Stimulated activated CD4-positive, alpha-beta T cell treated with anti-CD3 and anti-CD28 coated beads, Interleukin-1b, Interleukin-23, amount 100 ng/mL, for 1 hour (primary cell): ENCODE measurements at places on chromosomes 3 and 15.

- no peak for DNase-seq
Observed at GRCh38 chr15:27244047-27244446, 273.1 kb downstream of the GABRG3 start.

DNA sequence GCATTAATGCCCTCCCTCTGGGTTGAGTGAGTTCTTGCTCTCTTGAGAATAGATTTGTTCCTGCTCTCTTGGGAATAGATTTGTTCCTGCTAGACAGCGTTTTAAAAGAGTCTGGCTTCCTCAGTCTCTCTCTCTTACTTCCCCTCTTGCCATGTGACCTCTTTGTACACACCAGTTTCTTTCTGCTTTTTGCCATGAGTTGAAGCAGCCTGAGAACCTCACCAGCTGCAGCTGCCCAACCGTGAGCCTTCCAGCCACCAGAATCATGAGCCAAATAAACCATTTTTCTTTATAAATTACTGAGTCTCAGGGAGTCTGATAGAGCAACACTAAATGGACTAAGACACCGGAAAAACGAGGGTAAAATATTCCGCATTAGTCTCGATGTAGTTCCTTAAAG lies 253.6 kb downstream of the CNTN6 start:
- DNase-seq: no peak

DNA sequence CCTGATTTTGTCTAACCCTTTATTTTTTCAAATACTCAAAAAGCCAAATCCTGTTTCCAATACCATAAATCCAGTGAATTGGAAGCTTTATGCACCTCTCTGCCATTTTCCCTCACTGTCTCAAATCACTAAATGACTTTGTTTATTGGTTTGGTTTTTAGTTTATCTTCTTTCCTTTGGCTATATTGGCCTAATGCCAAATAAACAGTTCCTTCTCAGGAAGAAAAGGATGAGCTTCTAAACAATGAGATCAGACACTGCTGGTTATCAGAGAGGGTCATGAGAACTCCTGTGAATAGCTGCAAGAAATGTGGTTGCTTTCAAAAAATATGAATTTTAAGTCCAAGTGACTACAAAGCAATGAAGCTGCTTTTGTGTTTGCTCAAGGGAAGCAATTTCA lies 359.9 kb downstream of the MECOM start:
- DNase-seq: no peak

DNA sequence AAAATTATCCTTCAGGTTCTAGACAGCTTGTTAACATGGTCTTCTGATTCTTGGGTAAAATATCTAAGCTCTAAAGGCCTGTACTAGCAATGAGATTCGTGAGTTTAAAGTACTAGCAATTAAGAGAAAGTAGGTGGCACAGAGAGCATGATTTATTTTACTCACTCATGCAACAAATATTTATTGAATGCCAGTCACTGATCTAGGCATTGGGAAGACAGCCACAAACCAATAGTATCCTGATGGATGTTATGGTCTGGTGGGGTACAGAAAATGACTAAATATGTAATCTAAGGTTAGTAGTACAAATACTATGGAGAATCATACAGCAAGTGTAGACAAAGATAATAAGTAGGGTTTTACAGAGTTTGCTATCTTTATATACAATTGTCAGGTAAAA lies 751.3 kb downstream of the ZNF385D start:
- no peak for DNase-seq

- no peak for DNase-seq
Observed at GRCh38 chr3:153552887-153553604, 391.0 kb downstream of the RAP2B start.

DNA sequence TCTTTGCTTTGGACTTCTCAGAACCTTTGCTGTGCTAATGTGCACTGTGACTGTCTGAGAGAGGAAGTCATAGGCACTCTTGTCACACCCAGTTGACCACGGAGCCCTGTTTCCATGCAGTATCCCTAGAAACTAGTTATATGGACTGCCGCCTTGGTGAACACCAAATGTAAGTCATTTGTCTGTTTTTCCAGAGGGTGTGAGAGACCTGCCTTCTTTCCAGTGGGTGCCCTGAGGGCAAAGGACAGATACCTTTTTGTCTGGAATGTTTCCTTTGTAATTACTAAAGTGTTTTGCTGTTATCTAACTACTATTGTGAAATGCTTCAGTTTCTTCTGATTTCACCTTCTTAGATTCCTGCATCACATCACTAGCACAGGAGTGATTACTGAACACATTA lies 91.8 kb downstream of the LARS2 start:
- DNase-seq: no peak

DNA sequence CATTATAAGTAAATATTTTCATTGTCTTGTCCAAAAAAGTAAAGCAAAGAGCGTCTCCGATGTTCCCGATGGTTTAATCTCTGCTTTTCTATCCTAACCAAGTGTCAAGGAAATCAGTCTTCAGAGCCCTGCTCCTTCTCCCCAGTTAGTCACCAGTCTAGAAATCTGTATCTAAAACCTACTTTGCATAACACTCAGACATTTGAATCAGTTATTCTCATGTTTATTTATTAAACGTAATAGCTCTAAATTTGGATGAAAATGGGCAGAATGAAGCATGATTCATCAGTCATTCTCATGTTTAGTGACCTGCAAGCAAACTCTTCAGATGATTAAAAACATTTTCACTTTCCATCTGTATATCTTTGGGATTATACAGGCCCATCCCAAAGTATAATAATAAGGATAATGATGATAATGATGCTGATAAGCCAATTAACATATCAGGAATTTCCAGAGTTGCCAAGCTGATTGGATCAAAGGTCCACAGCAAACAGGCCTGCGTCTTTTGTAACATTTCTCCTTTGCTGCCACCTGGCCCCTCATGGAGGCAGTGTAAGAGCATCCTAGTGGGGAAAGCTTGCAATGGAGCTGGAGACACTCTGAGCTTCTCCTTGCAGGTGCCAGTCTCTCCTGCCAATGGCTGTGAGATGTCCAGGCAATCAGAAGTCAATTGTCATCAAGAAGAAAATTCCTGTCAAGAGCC lies 273.9 kb downstream of the IGSF11 start:
- no peak for DNase-seq

DNA sequence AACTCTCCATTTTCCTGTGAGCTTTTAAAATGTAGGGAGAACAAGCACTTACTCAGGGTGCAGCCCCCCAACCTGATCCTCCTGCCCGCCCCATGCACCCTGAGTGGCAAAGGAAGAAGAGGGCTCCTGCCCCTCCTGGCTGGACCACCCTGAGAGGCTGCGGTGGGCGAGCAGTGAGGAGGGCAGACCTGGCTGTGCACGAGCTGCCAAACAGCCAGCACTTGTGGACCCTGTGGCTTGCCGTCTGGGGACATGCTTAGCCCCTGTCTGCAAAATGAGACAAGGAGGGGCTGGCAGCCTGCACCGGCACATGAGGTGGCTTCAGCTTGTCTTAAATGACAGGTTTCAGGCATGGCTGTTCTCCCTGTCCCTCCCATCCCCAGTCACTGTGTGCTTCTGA lies 18.6 kb downstream of the ATP10A start:
- no peak for DNase-seq

DNA sequence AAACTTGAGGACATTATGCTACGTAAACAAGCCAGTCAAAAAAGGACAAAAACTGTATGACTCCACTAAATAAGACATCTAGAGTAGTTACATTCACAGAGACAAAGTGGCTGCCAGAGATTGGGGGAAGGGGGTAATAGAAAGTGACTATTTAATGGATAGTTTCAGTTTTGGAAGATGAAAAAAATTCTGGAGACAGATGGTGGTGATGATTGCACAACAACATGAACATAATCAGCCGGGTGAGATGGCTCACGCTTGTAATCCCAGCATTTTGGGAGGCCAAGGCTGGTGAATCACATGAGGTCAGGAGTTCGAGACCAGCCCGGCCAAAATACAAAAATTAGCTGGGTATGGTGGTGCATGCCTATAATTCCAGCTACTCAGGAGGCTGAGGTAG lies 40.6 kb downstream of the DPP8 start:
- no peak for DNase-seq

- DNase-seq: no peak
Observed at GRCh38 chr3:191366675-191367074, 36.3 kb upstream of the UTS2B start.

DNA sequence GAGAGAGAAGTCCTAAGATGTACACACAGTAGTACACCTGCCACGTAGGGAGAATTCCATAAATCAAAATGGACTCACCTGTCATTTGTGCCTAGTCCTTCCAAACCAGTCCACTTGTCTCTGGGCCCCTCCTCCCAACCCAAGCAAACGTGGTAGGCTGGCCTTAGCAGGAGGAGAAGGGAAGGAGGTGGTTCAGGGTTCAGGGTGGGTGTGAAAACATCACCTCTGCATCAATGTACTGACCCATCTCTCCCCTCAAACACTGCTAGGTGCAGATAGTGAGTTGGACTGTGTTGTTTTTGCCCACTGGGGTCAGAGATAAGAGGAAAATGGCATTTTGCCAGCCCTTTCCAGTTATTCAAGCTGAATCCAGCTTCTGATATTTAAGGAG lies 99.3 kb downstream of the MME start:
- no peak for DNase-seq

DNA sequence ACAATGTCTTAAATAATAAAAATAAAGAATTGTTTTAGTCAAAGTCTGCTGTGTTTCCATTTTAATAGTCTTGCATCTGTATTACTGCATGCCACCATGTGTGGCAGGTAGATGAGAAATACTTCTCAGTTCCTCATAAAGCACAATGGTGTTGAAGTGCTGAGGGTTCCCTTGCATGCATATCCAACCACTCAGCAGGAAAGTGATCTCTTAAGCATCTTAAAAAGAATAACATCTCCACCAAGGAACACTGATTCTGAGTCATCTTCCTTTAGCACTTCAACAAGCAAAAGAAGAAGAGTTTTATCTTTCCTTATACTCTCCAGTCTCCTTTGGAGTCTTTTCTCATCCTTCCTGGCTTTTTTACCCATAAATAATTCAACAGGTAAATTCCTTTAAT lies 602.0 kb downstream of the TBL1XR1 start:
- DNase-seq: no peak

DNA sequence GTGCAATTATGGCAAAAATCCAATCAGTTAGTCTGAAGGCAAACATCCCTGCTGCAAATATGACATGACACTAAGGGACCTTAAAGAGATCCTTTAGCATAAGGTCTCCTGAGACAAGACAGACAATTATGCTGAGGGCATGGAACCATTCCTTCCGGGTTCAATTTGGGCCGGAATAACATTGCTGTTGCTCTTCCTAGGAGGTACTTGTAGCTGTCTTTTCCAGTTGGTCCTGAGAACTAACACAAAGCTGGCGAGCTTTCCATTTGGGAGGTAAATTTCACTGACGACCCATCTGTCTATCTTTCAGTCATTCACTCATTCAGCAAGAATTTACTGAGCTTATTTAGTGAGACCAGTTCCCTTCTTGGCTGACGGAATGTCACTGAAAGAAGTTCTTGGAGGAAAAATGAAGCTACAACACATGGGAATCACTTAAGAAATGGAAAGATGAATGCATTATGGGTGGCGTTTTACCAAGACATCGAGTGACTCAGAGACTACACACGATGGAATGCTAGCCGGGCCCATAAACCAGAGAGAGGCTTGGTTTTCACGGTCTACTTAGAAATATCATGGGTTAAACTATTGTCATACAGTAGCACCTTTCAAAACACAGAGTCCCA lies 215.5 kb downstream of the PDZRN3 start:
- no peak for DNase-seq

GRCh38 chr15:89790661-89791060 lies 14.5 kb downstream of the MESP2 start:
- DNase-seq: no peak

DNA sequence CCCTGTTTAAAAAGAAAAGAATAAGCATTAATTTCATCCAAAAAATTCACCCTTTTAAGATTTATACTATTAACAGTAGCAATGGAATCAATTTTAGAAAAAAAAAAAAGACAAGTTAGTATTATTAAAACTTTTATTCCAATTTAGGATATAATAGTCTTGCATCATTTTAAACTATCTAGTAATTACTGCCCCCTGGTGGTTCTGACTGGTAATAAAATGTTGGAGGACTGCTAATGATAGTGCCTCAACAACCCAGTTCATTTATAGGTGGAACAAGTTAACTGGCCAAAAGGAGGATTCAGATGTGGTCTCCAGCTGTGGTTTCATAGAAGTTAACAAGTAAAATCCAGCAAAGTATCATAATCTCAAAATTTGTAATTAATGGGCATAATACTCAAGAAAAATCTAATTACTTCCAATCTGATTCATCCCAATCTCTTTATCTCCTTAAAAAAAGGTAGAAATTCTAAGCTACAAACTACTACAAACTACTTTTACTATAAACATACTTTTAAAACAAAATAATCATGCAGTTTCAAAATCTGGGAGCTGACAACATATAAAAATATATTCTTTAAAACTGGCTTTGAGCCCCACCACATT lies 30.7 kb upstream of the WDR49 start:
- no peak for DNase-seq

DNA sequence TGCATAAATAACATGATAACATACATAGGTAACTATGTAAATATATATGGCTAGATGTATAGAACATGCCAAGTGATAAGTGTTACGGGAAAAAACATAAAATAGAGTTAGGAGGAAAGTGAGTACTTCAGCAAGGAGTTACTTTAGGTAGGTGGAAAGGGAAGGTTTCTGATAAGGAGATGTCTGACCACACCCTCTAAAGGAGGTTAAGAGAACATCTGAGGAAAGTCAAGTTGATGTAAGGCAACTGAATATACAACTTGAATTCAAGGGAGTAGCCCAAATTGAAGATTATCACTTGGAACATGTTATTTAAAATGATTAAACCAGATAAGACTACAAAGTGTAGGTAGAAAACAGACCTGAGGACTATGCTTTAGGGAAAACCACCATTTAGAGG lies 13.8 kb downstream of the PIERCE2 start:
- DNase-seq: no peak

GRCh38 chr3:42130329-42131070 lies 39.3 kb downstream of the TRAK1 start:
- DNase-seq: no peak

- DNase-seq: no peak
Observed at GRCh38 chr3:17639765-17640164, 102.7 kb downstream of the TBC1D5 start.

- DNase-seq: no peak
Observed at GRCh38 chr3:58833491-58833890, 166.9 kb upstream of the FAM3D start.

GRCh38 chr15:83830381-83830780 lies 176.5 kb downstream of the ADAMTSL3 start:
- DNase-seq: no peak

DNA sequence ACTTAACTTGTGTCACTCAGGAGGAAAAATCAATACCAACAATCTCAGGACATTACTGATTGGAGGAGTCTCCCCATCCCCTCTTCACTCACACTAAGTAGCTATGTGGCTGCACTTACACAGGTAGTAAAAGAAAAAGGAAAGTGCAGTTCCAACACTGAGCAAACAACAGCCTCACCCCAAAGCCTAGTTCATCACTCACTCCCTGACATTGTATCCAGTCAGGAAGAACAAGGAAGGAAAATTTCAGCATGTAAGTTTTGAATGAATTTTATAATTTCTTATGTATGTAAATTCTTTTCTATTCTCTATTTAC lies 273.4 kb downstream of the IGSF11 start:
- DNase-seq: no peak

GRCh38 chr3:32045091-32045915 lies 61.1 kb upstream of the GPD1L start:
- DNase-seq: no peak
